ENCODE measurements at places on chromosomes 7 and 10.

DNA sequence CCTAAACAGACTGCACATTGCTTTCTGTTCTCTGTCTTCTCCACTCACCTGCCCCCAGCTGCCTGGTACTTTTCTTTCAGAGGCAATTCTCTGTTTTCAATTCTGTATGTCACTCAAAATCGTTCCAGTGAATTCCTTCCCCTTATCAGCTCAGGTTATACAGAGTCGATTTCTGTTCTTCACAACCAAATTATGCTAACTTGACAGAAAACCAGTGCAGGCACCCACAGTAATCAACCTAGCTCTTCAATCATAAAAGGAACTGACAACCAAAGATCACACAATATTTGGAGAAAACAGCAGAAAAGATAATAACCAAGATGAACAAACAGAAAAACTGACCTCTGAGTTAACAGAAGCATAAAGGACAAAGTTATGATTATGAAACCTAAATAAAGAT, 303.3 kb upstream of the PHYHIPL start:
- DNase-seq, result no peak

DNA sequence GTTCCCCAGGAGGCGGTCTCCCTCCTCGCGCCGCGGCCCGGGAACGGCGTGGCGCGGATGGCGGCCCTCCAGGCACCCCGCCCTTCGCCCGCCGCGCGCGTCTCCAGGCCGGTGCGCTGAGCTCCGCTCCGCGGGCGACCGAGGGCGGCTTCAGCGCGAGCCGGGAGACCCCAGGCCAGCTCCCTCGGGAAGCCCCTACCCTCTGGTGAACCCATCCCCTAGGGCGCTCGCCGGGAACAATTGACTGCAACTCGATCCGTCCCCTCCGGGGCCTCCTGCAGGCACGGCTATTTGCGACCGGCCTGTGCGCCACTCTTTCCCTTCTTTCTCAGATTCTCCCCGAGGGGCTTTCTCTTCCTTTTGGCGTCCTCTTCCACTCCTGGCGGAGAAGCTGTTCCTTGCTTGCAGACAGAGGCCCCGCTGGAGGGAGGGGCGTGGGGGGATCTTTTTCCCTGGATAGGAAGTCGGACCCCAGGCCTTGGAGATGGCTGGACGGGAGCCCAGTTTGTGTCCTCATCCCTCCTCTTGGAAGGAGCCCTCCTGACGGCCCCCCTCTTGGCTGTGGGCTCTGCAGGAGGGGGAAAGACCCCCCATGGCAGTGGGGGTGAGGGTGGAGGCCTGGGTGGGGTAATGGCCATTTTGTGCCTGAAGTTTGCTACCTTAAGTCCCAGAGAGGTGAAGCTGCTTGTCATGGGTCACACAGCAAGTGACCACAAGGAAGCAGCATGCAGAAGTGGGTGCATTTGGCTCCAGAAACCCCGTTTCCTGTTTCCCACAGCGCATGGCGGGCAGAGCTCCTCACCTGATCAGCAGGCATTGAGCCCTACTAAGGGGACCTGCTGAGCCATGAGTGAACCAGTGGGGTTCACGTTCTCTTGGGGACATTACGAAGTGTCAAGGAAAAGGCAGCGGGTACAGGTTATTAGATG, 171.2 kb upstream of the TNRC18 start:
- no peak for DNase-seq

GRCh38 chr10:104122225-104123107, 495 bp downstream of the SFR1 start:
- DNase-seq, result no peak

DNA sequence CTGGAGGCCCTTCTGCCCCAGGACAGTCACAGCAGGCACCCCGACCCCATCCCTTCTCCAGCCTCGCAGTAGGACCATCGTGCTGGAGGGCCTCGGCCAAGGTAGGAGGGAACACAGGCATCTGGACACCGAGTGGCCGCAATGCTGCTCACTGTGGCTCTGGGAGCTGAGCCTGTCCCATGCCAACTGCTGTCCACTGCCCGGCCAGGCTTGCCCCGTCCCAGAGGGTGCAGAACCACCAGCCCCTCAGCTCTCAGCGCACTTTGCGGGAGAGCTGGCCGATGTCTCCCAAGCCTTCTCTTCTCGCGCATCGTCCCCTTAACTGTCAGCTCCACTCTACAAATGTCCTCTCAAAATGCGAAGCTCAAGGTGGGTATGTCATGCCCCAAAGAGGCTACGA, 197.2 kb downstream of the PTPRN2 start:
- no peak for DNase-seq

DNA sequence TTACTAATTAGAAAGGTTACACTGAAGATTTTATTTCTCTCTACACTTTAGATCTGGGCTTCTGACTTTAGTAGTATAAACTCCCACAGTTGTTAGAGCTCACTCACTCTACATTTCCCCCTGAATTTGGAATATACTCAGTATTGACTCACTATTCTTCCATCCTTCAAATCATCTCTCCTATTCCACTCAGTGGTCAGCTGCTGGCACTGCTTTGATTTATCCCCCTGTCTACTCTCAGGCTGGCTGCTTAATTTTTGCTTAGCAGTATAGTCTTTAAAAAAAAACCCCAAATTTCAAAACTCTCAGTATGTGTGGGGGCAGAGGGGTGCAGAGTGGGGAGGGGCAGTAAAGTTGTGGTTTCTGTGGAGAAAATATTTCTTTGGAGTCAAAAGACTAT, 68.9 kb downstream of the CDK6 start:
- no peak for DNase-seq

DNA sequence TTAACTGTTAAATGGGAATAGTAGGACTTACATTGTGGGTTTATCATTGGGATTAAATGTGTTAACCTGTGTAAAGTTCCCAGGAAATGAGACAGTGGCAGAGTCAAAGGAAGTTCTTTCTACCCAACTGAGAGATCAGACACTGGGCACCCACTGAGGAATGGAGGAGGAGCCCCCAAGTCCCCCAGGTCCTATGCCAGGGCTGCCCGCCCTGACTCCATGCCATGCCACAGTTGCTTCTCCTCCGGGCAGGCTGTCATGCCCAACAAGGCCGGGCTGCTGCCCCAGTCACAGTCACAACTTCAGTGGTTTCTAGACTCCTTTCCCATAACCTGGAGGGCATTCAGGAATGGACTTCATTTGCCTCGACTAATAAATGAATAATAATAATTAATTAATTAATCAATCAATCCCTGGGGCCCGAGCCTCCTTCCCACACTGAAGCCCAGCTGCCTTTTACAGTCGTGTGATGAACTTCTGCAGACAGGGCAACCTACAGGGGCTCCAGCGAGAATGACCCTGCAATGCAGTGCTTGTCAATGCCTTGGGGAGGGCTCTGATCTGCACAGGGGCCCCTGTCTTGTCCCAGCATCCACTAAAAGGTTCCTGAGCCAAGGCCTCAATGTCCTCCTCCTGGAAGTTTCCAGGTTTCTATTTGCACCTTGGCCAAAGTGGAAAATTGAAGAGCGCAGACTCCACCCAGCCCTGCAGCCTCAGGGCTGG, 32.4 kb downstream of the DRGX start:
- DNase-seq, result no peak

- no peak for DNase-seq
Observed at GRCh38 chr10:101772895-101773761, 2.8 kb downstream of the FGF8 start.

- DNase-seq, result no peak
Observed at GRCh38 chr10:72509206-72509799, 116.6 kb downstream of the MICU1 start.
